ENCODE measurements at places on chromosomes 2 and 18.

DNA sequence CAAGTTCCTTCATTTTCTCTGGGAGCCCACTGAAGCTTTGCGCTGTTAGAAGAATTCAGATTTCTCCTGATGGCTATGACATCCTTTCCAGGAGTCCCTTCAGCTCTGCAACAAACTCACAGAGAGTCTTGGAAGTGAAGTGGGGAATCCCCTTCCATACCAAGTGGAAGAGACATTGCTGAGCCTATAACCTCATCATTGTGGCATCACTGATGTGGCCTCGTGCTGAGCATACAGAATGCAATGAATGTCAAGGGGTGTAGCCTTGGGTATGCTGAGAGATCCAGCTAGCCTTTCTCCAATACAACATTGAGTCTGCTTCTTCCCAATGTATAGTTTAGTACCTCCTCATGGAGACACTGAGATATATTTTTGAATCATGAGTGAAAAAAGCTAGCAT is 311.1 kb upstream of the RAB12 start:
- DNase-seq: no peak

DNA sequence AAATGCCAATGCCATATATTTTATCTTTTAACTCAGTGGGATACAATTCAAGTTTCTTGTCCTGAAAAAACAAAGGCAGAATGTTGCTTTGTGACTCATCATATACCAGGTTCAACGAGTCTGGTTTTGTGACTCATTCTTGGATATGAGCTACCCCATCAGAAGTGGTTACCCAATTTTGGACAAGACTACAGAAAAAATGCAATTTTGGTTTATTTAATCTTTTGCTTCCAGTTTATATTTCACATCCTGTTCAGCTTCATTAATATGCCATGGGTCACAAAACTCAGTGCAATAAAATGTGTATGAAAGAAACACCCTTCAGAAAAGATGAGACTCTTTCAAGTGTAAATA is 25.0 kb downstream of the FN1 start:
- DNase-seq: no peak

DNA sequence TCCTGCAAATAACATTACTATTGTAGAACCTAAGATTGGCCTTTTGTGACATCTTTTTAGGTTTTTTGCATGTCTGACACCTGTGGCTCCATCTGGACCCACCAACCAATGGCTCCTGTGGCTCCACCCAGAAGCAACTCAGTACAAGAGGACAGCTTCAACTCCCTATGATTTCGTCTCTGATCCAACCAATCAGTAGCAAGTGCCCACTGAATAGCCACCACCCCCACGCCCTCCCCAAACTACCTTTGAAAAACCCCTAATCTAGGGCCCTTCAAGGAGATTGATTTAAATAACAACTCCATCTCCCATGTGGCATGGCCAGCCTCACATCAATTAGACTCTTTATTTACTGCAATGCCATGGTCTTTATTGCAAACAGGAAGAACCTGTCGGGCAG is 23.6 kb downstream of the MPP4 start:
- no peak for DNase-seq

GRCh38 chr2:190533175-190533967 is 1.2 kb downstream of the NEMP2 start:
- DNase-seq: peak; percentile 78

GRCh38 chr2:159968279-159968900 is 94.0 kb downstream of the PLA2R1 start:
- no peak for DNase-seq

DNA sequence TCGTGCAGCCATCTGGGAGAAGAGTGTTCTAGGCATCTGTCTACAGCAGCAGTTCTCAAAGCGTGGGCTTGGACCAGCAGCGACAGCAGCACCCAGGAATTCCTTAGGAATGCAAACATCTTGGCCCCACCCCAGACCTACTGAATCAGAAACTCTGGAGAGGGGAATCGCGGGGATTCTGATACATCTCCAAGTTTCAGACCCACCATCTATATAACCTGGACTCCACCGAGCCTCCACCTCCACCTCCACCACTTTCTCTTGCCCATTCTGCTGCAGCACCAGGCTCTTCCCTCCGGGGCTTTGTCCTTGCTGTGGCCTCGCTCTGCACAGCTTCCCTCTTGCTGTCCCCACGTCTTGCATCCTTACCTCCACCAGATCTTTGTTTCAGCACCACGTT is 256.4 kb downstream of the BCL2 start:
- DNase-seq: no peak

DNA sequence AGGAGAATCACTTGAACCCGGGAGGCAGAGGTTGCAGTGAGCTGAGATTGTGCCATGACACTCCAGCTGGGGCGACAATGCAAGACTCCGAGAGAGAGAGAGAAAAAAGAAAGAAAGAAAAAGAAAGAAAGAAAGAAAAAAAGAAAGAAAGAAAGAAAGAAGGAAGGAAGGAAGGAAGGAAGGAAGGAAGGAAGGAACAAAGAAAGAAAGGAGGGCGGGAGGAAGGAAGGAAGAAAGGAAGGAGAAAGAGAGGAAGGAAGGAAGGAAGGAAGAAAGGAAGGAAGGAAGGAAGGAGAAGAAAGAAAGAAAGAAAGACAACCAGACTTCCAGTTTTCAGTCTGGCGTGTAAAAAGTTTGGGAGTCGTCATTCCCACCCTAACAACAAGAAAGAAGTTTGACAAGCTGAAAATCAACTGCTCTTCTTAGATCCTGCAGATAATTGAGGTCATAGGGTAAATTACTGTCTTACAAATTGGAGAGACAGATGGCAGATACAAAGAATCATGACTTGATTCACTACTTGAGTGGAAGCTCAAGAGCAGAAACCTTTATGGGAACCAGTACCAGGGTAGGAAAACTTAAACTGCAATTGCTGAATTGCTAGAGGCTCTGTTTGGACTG is 15.1 kb upstream of the CYP27C1 start:
- no peak for DNase-seq

- DNase-seq: no peak
Measured at GRCh38 chr2:177675825-177676224, 283.3 kb downstream of the AGPS start.

DNA sequence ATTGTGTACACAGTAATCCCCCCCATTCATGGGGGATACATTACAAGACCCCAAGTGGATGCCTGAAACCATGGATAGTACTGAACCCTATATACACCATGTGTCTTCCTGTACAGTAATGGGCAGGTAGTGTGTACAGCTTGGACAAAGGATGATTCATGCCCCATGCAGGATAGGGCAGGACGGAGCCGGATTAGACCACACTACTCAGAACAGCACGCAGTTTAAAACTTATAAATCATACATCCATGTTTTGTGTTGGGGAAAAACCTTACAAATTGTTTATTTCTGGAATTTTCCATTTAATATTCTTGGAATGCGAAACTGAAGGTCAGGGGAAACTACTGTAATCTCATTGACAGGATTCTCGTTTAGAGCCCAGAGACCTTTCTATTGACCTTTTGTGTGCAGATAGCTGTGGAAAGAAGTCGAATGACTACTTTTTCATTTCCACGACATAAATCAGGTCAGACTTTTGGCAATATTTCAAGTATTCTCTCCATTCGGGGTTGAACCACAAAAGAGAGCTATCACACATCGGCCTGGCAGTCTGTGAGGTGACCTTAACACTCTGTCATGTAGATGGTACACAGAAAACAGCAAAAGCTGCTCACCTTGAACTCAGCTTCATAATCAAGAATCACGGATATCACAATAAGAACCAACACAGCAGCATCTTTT is 9.9 kb upstream of the YPEL5 start:
- no peak for DNase-seq

DNA sequence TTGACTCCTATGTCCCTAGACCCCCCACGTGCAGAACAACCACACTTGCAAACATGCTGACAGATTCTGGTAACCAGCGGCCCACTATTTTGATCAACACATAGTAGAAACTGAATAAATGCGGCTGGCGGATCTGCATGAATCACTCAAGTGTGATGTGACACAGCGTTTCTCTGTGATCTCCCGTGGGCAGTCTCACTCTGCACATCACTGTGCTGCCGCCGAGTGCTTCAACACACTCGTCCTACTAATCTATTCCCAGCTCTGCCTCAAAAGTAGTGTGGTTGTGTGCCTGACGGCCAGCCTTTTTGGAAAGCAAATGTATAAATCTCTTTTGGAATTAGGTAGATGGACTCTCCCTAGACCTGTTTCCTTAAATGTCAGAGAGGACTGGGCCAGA is 37.3 kb upstream of the TMEM182 start:
- no peak for DNase-seq

DNA sequence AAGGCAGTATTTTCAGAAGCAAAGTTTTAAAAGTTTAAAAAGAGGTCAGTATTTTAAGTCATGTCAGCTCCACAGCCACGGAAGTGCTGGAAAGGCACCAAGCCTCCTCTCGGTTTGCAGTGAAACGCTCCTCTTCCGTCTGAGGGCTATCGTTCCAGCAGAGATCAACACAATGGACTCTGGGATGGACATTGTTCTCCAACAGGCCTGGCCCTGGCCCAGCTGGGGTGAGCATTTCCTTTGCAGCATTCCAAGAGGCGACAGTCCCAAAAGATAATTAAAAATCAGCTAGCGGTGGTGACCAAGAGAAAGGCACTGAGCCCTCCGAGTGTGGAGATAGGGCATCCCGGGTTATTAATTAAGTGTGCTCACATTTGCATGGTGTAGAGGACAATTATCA is 95.9 kb upstream of the LCLAT1 start:
- DNase-seq: no peak

GRCh38 chr18:3170441-3171161 is 49.2 kb downstream of the MYOM1 start:
- no peak for DNase-seq

DNA sequence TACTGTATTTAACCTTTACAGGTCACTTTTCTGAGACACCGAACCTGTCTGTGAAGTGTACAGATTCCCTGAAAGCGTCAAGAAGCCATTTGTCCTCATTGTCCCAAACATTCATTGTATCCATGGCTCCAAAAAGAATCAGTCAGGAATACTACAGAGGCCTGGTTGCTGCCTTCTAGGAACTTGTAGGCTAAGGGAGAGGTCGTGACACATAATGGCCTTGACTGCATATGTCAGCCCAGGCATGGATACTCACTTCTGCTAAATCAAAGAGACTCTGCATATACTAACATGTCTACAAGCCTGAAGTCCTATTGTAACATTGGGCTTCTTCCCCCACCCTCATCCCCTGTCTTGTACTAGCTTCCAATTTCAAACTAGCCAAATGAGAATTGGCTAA is 40.2 kb downstream of the ONECUT2 start:
- DNase-seq: no peak

All from activated CD8-positive, alpha-beta memory T cell treated with anti-CD3 and anti-CD28 coated beads, Interleukin-2, amount 50 U/mL, for 48 hours (primary cell).